T-helper 9 cell (primary cell): ENCODE measurements at places on chromosomes 5 and 9.

DNA sequence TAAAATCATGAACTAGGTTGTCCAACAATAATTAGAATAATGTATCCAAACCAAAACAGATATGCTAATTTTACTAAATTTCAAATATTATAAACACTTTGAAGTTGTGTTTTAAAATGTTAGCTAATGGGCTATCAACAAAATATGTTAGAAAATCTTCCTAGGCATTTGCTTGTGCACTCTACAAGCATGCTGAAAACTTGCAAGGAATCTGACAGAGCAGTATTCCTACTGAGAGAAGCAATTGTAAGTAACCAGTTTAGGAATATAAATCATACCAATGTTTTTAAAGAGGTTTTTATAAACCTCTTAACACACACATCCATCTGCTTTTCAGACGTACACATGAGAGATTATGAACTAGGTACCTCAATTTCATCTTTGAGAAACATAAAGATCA, 228.4 kb upstream of the TBCA start:
- DNase-seq = no peak

- no peak for DNase-seq
Observed at GRCh38 chr5:160496334-160496733, 74.7 kb downstream of the PTTG1 start.

GRCh38 chr9:96490534-96491078, 40.6 kb downstream of the HABP4 start:
- no peak for DNase-seq

GRCh38 chr5:153565822-153566221, 75.4 kb downstream of the GRIA1 start:
- no peak for DNase-seq

- DNase-seq = no peak
Observed at GRCh38 chr9:108423433-108423832, 432.4 kb downstream of the ACTL7B start.

DNA sequence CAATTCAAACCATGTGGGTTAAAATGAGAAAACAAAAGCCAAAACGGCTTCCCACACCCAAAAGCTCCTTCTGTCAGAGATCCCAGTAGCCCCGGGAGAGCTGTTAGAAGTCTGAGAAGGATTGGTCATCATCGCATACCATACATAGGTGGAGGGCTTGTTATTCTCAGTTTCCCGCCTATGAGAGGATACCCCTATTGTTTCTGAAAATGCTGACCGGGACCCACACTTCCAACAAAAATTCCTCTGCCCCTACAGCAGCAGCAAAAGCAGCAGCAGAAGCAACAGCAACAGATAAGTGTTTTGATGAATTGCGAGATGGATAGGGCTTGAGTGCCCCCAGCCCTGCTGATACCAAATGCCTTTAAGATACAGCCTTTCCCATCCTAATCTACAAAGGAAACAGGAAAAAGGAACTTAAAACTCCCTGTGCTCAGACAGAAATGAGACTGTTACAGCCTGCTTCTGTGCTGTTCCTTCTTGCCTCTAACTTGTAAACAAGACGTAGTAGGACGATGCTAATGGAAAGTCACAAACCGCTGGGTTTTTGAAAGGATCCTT, at the start of gene TEK:
TSS of gene TEK (plus strand) at position 245 of the 561 bp plus-strand sequence. CDS start 366 bp downstream, outside the sequence.
- DNase-seq = no peak

GRCh38 chr5:169705322-169705721, 68.2 kb downstream of the DOCK2 start:
- no peak for DNase-seq

- no peak for DNase-seq
Observed at GRCh38 chr9:91843623-91844148, 106.3 kb downstream of the ROR2 start.

GRCh38 chr5:28421141-28421540, 1382.8 kb upstream of the CDH9 start:
- DNase-seq = no peak

DNA sequence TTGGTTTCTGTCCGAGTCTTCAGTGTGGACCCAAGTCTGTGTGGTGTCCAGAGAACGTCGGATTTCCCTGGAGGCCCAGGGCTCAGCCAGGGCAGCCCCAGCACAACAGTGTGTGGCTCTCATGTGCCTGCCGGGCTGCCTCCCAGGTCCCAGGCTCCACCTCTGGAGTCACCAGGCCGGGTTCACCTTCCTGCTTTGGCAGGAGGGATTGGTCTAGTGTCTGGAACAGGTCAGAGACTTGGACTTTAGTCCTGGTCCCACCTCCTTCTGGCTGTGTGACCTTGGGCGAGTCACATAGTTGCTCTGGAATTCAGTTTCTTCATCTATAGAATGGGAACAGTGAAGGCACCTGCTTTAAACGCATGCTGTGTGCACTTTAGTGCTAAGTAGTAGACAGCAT, 3.2 kb downstream of the DOLPP1 start:
- DNase-seq = no peak

DNA sequence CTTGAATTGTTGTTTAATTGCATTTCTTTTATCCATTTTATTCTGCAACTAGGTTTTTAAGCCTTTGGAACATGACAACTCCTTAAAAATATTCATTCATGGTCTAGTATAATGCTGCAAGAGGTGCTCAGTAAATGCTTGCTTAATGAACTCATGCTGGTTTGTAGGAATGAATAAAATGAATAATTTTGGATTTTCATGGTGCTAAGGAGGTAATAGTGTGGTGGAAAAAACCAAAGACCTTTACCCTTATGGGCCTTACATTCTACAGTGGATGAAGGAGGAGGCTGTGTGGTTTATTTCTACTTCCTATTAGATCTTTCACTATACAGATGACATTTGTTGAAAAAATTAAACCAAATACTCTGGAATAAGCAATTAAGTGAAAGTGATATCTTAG, 43.4 kb downstream of the LRRTM2 start:
- DNase-seq = no peak

GRCh38 chr5:154315196-154315595, 124.7 kb downstream of the GALNT10 start:
- no peak for DNase-seq

GRCh38 chr9:85741095-85741874, 469 bp downstream of the AGTPBP1 start:
- peak; percentile 62 for DNase-seq

GRCh38 chr5:79975422-79975821, 15.6 kb downstream of the MTX3 start:
- no peak for DNase-seq

GRCh38 chr9:110573305-110573704, 6.2 kb downstream of the SVEP1 start:
- no peak for DNase-seq

GRCh38 chr9:81683238-81683637, 6.1 kb downstream of the TLE1 start:
- DNase-seq = no peak
